BJ (cell line): ENCODE measurements at places on chromosomes 16 and 17.

DNA sequence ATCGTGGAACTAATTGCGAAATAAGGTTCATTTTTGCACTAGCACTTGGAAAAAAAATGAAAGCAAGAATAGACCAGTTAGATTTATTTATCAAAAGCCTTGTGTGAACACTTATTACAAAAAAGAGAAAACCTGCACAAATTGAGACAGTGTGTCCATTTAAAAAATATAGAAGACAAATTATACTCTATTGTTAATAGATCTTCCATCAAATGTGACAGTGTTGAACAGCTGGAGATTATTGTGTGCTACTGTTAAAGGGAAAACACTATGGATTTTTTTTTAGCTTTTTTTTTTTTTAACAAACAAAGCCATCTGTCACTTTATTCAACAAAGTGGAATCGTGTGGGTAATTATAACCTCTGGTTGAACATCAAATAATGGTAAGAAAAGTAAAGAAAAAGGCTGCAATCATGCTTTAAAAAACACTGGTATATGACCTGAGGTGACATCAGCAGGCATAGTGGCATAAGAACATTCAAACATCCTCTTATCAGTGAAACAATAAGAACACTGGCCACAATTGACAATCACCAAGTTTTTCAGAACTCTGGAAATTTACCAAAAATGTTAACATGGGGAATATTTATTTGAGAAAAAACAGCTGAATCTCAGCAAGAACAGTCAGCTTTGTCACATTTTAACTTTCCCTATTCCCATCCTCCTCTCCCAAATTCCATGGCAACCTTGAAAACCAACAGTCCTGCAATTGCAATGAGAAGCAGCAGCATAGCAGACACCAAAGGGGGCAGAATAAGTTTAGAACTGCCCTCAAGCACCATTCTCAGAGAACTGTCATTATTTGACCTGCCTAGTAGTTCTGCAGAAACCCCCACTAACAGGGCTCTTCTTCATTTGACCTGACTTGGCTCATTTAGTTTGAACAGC is 442.3 kb upstream of the MON1B start:
- no peak for DNase-seq

- DNase-seq, result no peak
Measured at GRCh38 chr16:14296663-14297062, 225.5 kb downstream of the MRTFB start.

GRCh38 chr17:909642-910323 is 69.8 kb downstream of the NXN start:
- DNase-seq, result no peak

- no peak for DNase-seq
Measured at GRCh38 chr17:55424893-55425540, 3.4 kb upstream of the MMD start.

DNA sequence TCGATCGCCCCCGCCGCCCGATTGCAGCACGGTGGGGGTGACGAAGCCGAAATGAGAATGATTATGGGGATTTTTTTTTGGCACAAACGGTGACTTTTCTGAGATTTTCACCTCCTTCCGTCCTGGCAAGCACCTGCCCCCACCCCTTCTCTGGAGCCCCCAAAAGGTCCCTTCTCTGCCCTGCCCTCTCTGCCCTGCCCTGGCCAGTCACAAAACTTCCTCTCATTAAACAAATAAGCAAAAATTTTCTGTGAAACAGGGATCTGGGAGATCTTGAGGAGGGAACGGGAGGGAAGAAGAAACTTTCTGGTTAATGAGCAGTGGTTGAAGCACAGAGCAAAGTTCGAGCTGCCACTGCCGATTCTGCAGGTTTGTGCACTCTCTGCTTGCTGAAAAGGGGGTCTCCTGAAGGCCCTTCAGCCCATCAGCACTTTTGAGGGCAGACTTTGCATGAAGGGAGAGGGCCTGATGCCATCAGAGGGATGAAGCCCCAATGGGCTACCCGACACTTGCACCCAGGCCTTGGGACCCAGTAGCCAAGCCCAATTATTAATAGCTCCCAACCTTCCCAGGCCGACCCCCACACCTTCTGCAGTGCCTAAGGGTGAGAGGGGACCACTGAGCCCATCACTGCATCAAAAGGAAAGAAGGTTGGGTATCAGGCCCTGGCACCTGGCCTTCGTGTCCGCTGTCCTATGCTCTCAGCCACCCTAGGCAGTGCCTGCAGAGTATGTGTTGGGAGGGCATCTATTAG is 1.0 kb upstream of the HOXB8 start:
- no peak for DNase-seq

GRCh38 chr17:10894220-10894619 is 56.3 kb upstream of the PIRT start:
- DNase-seq, result no peak
